NCI-H526 (cell line): ENCODE measurements at places on chromosomes 3 and 15.

GRCh38 chr3:42661593-42662022 is 8.1 kb downstream of the ZBTB47 start:
- no peak for DNase-seq

DNA sequence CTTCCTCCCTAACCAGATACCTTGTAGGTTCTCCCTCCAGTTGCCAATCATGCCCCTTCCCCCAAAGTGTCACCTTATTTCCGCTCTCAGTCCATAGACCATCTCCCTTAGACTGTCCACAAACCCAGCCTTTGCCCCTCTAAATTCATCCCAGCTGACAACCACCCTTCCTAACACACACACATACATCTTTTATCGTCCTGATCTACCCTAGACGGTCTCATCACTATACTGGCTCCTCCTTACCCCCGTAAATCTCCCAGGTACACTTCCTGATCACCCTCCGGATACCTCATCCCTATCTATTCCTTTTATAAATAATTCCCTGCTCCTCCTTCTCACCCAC is 828 bp downstream of the THOC7 start:
- DNase-seq: no peak

GRCh38 chr3:129577925-129578786 is 28.3 kb downstream of the PLXND1 start:
- DNase-seq: no peak

DNA sequence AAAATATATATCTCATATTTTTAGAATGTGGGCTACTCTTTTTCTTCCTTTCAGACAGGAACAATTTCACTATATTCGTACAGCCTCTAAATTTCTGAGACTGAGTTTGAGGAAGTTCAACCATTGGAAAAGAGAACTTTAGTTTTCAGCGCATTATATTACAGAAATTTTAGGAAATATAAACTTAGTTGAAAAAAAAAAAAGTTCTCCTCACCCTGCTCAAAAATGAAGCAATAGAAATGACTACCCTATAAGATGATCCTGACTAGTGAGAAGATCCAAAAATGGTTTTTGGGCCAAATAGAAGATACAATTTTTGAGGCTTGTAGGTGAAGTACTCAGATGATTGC is 139.6 kb downstream of the MCTP2 start:
- DNase-seq: no peak

DNA sequence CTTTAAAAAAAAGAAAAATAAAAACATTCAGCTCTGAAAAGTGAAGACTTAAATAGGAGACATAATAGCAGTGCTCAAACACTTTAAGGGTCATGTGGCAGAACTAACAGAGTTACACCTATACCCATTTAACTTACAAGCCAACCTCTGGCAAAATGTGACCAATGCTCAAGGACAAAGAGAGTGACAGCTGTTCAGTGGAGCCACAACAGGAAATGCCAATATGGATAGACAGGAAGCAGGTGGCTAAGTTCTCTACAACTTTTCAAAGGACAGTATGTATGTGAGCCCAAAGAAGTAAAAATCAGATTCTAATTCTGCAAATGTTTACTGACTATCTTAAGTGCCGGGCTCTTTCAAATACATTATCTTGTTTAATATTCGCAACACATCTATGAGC is 3.4 kb downstream of the TMCC1 start:
- no peak for DNase-seq
